HuH-7 (cell line): ENCODE measurements at places on chromosomes 4 and X.

DNA sequence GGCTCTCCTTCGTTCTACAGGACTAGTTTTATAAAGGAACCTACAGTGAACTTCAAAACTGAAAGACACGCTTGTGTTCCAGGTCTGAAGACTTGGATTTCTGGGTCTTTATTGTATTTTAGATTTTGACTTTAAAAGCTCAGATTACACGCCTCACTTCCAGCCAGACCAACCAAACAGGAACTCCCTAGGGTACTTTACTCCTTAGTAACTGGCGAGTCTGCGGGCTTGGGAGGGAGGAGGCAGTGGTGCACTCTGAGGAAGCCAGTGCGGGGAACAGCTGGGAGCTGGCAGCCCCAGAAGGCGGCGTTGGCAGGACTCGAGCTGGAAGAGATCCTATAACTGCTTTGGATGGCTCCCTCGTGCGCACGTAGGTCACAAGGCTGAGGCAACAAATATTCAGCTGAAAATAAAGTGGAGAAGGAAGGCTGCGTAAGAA, 391 bp upstream of the PHKA1 start:
- DNase-seq = no peak

- peak; percentile 34 for DNase-seq
Measured at GRCh38 chr4:75048208-75048879, 115.4 kb downstream of the PARM1 start.

GRCh38 chrX:13581554-13581953, 12.2 kb downstream of the EGFL6 start:
- DNase-seq = no peak

GRCh38 chr4:138680256-138680655, 335.3 kb upstream of the NOCT start:
- DNase-seq = no peak

GRCh38 chrX:79270401-79270800, 96.7 kb downstream of the ITM2A start:
- no peak for DNase-seq

DNA sequence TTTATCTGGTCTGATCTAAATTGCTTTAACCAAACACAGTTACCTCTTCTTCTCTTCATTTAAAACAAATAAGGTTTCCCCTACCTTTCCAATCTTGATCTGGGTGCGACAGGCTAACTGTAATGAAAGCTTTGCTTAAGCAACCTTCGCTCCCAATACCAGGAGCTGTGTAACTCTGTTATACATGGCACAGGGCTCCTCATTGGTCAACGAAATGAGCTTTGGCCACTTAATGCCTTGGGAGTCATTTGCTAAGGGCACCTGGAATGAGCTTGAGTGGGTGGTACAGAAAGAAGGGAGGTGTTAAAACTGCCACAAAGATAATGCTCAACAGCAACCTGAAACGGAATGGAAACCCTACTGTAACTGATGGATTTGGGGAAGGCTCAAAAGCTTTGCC, 140.5 kb downstream of the CHRNA9 start:
- DNase-seq = no peak

DNA sequence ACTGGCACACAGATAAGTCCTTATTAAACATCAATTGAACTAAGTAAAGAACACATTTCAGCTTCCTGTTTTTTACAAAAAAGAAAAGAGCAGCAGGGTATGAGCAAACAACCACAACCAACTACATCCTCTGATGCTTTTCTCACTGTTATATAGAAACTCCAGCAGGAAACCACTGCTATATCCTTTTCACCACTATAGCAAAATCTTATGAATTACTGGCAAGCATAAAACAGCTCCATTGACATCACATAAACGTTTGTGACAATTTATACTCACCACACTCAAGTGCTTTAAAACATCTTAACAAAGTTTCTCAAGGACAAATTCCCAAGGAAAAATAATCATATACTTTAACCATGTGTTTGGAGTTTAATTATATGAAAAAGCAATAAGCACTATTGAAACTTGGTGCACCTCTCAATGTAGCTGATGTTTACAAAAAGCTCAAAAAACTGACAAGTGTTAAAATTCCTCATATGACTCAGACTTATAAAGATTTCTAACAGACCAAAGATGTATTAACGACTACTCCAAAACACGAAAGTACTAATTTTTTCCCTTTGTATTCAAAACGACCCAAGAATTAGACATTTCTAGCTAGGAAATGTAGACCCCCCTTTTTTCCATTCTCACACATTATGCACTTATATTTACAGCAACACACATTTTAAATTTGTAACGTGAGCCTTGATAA, 12.9 kb downstream of the GPRIN3 start:
- no peak for DNase-seq

DNA sequence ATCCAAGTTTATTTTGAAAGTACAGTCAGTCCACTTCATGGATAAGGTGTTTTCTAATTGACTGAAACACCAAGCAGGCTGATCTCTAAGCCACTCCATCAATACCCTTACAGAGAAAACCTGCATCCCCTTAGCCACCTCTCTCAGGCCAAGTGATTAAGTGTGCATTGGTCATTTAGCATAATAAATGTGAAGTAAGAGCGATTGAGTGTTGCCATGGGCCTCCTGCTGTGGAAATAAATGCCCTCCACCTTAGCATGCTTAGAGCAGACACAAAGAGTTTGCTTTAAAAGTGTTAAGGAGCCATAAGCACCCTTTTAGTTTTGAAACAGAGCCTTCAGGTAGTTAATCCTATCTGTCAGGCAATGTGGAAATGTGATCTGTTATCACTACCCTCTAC, 386.5 kb downstream of the GPAT3 start:
- DNase-seq = no peak

- DNase-seq = no peak
Measured at GRCh38 chr4:54566608-54567007, 91.1 kb upstream of the KIT start.

DNA sequence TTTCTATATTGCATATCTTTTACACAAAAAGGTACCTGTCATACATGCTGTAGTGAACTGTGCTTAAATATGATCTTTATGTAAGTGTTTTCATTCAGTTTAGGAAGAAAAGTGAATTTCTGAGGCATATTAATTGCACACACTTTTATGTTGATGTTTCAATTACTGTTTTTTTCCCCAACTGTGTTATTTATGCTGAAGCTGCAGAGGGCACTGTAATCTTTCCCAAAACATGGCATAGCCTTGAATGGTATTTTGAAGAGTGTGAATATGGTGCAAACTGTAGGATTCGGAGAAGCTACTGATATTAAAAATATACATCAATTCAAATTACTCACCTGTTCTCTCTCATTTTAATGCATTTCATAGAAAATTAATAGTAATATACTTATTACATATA, 6.0 kb upstream of the CENPE start:
- no peak for DNase-seq

DNA sequence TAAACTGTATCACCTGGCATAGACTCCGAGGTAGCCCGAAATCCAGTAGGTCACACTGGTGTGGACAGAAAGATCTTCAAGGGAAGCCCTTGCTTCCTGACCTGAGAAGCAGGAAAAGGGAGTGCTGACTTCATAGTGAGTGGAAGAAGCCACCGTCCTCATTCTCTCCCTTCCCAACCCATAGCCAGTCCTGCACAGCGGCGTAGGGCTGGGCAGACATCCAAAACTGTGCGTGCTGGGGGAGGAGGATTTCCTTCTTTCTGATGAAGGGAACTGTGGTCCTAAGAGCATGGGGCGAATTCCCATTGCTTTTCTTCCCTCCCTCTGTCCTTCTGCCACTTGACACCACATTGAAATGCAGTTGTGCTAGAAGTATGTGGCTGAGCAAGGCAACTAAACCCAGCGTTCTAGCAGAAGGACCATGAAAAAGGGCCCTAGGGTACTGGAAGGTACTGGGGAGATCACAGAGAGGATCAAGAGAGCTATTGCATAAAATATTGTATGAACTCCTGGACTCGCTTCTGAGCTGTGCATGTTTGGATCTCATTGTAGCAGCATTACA, 66.9 kb downstream of the STOX2 start:
- DNase-seq = no peak

DNA sequence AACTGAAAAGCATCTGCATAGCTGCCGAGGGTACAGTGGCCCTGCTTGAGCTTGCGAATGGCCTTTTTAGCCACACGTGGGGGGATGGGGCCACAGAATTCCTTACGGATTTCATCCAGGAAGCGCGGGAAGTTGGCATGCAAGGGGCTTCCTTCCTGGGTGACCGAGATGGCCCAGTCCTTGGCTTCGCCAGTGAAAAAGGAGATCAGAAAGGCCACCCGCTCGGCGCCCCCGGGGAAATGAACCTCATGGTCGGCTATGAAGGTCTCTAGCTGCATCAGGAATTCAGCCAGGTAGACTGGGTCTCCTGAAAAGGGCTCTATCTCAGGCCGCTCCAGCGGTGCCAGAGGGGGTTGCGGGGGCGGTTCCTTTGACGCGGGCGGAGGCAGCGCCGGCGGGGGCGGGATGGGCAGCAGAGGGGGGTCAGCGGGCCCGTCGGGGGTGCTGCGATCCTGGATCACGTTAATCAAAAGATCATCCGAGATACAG, 909 bp downstream of the RTL5 start:
- DNase-seq = no peak

DNA sequence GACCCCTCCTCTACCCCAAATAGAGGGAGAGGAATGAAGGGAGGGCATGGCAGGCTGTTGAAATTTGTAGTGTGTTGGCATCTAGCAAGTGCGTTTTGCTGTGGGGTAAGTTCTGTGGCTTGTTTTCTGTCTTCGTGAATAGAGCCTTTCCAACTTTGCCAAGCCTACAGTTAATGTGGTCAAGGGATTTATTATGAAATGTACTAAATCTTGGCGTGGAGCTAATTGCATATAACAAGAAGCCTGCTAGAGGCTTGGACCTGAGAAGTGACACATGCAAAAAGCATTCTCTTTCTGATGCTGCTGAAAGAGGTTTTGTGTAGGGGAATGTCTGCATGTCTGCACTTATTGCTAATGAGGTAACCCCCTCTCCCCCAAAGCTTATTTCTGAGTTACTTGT, 132.2 kb downstream of the BMPR1B start:
- DNase-seq = no peak

DNA sequence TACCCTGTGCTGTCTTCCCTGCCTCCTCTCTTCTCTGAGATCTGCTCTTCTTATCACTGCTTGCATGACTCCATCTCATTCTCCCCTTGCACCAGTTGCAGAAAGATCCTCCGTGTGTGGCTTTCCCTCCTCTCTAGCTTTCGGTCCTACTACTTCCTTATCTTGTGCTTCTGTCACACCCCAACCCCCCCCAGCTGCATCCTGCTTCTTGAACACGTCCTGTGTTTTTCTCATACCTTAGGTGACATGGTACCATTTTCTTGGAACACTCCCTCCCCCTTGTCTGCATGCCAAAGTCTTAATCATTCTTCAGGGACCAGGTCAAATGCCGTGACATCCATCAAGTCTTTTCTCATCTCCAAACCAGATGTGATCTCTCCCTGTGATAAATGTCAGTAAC, 46.4 kb downstream of the FHL1 start:
- DNase-seq = no peak

DNA sequence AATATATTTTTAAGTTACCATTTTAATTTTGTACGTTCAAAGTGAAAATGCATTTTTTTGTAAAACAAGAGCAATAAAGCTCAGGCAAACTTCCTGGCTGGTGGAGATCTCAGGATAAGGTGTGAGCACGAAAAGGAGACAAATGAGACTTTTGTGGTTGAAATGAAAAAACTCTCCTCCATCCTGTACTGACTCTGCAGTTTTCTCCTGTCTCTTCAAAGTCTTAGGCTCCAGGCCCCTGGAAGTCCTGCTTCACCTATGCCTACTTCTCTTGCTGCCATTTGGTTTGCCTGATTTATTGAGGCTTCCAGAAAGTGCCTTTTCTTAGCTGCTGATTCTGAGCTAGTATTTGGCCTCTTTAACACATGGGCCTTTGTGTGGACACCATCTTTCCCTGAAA, 77.7 kb downstream of the MAML3 start:
- no peak for DNase-seq

- peak; percentile 71 for DNase-seq
Measured at GRCh38 chrX:53317365-53318069, 36.1 kb upstream of the IQSEC2 start.

- DNase-seq = no peak
Measured at GRCh38 chrX:54067766-54068165, 23.5 kb upstream of the PHF8 start.

DNA sequence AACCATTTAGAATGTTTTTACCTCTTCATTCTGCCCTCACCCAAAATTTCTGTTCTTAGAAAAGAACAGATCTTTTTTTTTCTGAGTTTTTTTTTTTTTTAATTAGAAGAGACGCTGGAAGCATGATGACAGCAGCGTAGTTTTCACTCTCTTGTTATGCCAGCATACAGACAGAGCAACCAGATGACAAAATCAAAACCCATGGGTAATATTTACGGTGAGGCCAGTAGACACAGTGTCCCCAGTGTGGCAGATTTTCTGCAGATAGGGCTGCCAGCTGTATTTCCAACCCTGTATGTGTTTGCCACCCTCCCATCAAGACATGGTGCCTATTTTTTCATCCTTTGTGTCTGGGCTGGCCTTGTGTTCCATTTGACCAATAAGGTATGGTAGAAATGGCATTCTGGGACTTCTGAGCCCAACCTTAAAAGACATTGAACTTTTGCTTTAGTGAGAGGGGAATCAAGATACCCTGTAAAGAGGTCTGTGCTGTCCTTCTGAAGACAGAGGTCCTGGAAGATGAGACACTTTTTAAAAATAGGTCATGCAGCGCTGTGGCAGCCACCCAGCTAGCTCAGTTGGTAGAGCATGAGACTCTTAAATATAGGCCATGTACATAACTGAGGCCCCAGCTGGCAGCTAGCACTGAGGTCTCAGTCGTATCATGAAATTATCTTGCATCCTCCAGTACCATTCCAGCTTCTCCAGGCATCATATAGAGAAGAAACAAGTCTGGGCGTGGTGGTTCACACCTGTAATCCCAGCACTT, 6.7 kb upstream of the ZNF41 start:
- no peak for DNase-seq

- no peak for DNase-seq
Measured at GRCh38 chr4:13322681-13323101, 161.4 kb downstream of the RAB28 start.

GRCh38 chrX:109974906-109975655, 27.8 kb upstream of the TMEM164 start:
- DNase-seq = no peak

DNA sequence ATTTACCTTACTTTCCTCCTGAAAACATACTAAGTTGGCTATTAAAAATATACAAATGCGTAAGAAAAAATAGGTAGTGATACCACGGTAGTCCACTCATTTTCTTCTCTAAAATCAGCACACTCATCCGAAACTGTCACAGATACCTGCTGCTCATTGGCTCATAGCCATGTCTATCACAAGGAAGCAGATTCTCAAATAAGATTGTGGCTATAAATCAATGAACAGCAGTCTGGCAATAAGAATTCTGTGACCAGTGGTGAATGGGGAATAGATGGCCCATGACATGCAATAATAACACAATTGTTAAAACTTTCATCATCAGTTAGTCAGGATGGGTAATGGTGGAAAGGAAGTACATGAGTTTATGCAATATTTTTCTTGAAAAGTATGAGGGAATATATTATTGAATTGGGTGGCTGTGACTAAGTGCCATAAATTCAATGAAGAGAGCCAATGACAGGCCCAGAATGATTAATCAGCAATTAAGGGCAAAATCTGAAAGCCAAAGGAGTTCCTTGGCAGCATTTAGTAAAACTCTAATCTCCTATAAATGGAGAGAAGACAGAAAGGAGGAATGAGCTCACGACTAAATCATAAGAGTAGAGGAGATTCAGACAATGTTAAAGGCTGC, 202.3 kb upstream of the NEIL3 start:
- no peak for DNase-seq

GRCh38 chrX:2954541-2954940, 25.4 kb upstream of the ARSD start:
- DNase-seq = no peak

- DNase-seq = no peak
Measured at GRCh38 chr4:54066718-54067129, 2.3 kb upstream of the CHIC2 start.

GRCh38 chrX:149152941-149153340, 352.2 kb downstream of the IDS start:
- DNase-seq = no peak
